Cardiac muscle cell (in vitro differentiated cells and primary cell): ENCODE measurements at places on chromosomes 2 and 18. TPM values are rescaled to one million over a fixed set of nuclear protein-coding genes. Genes with fewer than 3 reads are reported as not detected.
A peak's percentile ranks its signal among the peaks of the same experiment; 100 is the strongest.

- H3K36me3 ChIP-seq, result no peaks in the 10 kb centered on the region
- H3K4me1 ChIP-seq, result no peaks in the 10 kb centered on the region
- H3K4me3 ChIP-seq, result no peak overlapping the region
- H3K27me3 ChIP-seq, result no peaks in the 10 kb centered on the region
- no peak for DNase-seq
- H3K27ac ChIP-seq, result no peak overlapping the region
Observed at GRCh38 chr2:7057865-7058400, 140.7 kb downstream of the RNF144A start.

DNA sequence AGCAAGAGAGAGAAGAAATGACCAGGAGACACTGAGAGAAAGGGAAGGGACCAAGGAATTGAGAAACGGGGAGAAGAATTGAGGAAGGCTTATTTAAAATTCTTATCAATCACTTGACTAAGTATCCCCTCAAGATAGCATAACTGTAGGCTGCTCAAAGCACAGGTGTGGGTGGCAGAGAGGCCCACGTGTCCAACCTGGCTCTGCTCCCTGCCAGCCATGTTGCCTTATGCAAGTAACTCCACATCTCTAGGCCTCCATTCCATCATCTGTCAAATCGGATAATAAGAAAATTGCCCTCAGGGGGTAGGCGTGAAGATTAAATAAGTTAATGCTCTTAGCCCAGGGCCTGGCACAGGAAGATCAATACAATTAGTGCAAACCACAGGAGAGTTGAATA, 7.4 kb upstream of the NPAS2 start:
- H3K36me3 ChIP-seq, result no peaks in the 10 kb centered on the region
- H3K4me3 ChIP-seq, result no peak overlapping the region
- DNase-seq, result no peak
- peaks cover 6% of the 10 kb centered on the region for H3K27me3 ChIP-seq
- H3K27ac ChIP-seq, result no peak overlapping the region

The REG3G gene
- polyA plus RNA-seq, result not detected in 2 replicates

The RRM2 gene
- 43.7 and 61.3 TPM in 2 replicates for polyA plus RNA-seq

DNA sequence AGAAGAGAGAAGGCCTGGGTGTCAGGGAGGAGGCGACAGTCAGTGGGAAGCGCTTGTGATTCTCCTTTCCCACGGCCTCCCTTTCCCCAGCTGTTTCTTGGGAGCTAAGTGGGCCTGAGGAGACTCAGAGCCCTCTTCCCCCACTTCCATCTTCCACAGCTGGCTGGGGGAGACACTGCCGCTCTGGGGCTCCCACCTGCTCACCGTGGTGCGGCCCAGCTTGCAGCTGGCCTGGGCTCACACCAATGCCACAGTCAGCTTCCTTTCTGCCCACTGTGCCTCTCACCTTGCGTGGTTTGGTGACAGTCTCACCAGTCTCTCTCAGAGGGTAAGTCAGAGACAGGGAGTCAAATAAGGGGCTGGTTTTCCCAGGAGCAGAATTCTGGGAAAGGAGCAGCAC, 7.1 kb downstream of the TMEM214 start:
- peaks cover 38% of the 10 kb centered on the region for H3K36me3 ChIP-seq
- no peaks in the 10 kb centered on the region for H3K27me3 ChIP-seq
- H3K27ac ChIP-seq, result no peak overlapping the region
- no peak for DNase-seq
- H3K4me1 ChIP-seq, result no peaks in the 10 kb centered on the region

- DNase-seq, result peak; percentile 85
- no peaks in the 10 kb centered on the region for H3K36me3 ChIP-seq
- peak within 1 kb of the TSS; percentile 43 for H3K4me3 ChIP-seq
- H3K27ac ChIP-seq, result no peak within 1 kb of the TSS
- peaks cover 84% of the 10 kb centered on the region for H3K27me3 ChIP-seq
Observed at GRCh38 chr18:79395761-79396404, at the start of gene NFATC1. TSS of gene NFATC1 (plus strand) at chr18:79395930. CDS start at chr18:79396225, 295 bp downstream.

GRCh38 chr2:12539776-12540562, 176.8 kb upstream of the TRIB2 start:
- H3K27me3 ChIP-seq, result no peaks in the 10 kb centered on the region
- no peak overlapping the region for H3K27ac ChIP-seq
- peaks cover 20% of the 10 kb centered on the region for H3K4me1 ChIP-seq
- no peak overlapping the region for H3K4me3 ChIP-seq

The SERPINB13 gene
- polyA plus RNA-seq, result not detected in 2 replicates

The SPHKAP gene
- polyA plus RNA-seq, result 33.1 and 77.1 TPM in 2 replicates

DNA sequence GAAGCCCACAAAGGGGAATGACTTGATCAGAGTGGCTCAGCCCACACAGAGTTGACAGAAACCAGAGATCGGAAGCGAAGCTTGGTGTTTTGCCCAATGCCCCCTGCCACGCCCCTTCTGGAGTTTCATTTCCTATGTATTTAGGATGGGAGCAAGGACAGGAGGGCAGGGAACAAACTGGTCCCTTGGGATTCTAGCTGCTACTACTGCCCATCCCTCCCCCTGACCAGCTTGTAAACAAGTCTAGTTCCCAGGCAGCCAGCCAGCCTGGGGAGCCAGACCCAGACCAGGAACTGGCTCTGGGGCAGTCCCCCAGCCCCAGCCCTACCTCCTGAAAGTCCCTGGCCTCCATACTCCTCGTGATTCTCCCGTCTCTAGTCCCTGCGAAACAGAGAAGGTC, 8.3 kb downstream of the WNT6 start:
- H3K27ac ChIP-seq, result no peak overlapping the region
- no peaks in the 10 kb centered on the region for H3K4me1 ChIP-seq
- no peak for DNase-seq
- peaks cover 100% of the 10 kb centered on the region for H3K27me3 ChIP-seq
- H3K4me3 ChIP-seq, result no peak overlapping the region
- H3K36me3 ChIP-seq, result no peaks in the 10 kb centered on the region

DNA sequence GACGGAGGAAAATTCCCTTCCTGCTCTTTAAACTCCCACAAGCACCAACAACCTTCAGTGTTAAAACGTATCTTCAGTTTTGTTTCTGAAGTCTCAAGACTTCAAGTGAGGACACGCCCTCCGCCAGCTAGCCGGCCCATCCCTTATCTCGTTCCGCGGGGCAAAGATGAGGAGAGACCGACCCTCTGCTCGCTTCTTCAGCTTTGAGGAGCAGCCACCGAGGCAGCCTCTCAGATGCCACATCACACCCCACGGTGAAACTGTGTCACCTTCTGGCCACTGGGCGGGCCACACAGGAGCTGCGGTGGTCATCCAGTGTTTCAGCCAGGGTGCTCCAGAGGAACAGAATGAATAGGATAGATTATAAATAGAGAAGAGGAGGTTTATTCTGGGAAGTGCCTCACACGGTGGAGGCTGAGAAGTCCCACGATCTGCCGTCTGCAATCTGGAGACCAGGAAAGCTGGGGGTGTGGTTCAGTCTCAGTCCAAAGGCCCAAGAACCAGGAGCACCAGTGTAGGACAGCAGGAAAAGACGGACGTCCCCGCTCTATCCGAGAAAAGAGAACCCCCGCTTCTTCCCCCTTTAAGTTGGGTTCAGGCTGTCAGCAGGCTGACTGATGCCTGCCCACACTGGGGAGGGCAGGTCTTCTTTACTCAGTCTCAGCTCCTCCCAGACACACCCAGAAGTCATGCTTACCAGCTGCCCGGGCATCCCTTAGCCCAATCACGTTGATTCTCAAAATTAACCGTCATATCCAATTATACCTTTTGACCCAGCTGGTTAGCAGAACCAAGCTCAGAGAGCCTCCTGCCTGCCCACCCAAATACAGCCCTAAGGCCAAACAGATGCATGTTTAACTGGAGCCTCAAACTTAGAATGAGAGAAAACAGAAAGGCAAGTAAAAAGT, 399.7 kb upstream of the ID2 start:
- no peak overlapping the region for H3K27ac ChIP-seq
- no peak for DNase-seq
- no peaks in the 10 kb centered on the region for H3K4me1 ChIP-seq
- H3K36me3 ChIP-seq, result no peaks in the 10 kb centered on the region

GRCh38 chr2:56211048-56211447, 27.3 kb downstream of the CCDC85A start:
- H3K27ac ChIP-seq, result no peak overlapping the region
- H3K4me1 ChIP-seq, result no peaks in the 10 kb centered on the region
- no peaks in the 10 kb centered on the region for H3K27me3 ChIP-seq

The NLRC4 gene
- polyA plus RNA-seq, result 0.64 and 1.3 TPM in 2 replicates

DNA sequence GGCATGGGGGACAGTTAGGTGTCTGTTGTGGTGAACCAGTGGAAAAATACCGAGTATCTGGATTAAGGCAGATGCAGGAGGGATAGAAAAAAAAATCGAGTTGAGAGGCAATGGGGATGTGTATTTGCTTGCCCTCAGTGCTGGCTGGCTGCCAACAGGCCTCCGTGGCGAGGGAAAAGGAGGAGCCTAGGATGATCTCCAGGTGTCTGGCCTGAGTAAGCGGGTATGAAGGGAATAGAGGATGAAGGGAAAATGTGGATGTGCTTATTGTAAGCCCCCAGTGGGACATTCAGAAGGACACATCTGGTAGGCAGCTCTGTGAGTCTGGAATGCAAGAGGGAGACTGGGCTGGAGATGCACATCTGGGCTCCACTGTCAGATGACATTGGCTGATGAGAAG, 22.8 kb downstream of the KCNS3 start:
- no peaks in the 10 kb centered on the region for H3K4me1 ChIP-seq
- no peak overlapping the region for H3K27ac ChIP-seq

- H3K27ac ChIP-seq, result no peak overlapping the region
- H3K36me3 ChIP-seq, result no peaks in the 10 kb centered on the region
- H3K4me3 ChIP-seq, result no peak overlapping the region
- H3K4me1 ChIP-seq, result peaks cover 9% of the 10 kb centered on the region
- DNase-seq, result no peak
Observed at GRCh38 chr2:128311755-128312341, 6.8 kb downstream of the HS6ST1 start.

GRCh38 chr18:49976795-49977560, 163.6 kb upstream of the ACAA2 start:
- no peaks in the 10 kb centered on the region for H3K27me3 ChIP-seq
- no peak overlapping the region for H3K4me3 ChIP-seq
- no peaks in the 10 kb centered on the region for H3K36me3 ChIP-seq
- H3K27ac ChIP-seq, result no peak overlapping the region

- no peak overlapping the region for H3K4me3 ChIP-seq
- H3K27ac ChIP-seq, result no peak overlapping the region
- H3K4me1 ChIP-seq, result peaks cover 5% of the 10 kb centered on the region
- H3K36me3 ChIP-seq, result no peaks in the 10 kb centered on the region
Observed at GRCh38 chr2:31983762-31984467, 26.9 kb downstream of the MEMO1 start.

DNA sequence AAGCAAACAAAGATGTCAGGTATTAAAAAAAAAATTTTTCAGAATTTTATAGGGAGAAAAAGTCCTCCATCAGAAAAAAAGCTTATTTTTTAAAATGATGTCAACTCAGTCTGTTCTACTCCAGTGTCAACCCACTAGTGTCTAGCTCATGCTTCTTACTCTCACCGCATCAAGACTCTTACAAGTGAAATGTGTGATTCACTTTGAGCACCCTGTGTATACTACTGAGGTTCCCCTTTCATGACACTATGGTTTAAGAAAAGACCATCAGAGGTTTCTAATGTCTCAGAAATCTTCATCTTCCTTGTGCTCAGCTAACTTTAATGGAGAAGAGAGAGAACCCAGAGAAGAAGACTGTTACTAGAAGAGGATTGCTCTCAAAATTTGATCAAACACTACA, 43.4 kb downstream of the FEZ2 start:
- no peak overlapping the region for H3K4me3 ChIP-seq
- H3K27me3 ChIP-seq, result no peaks in the 10 kb centered on the region
- H3K36me3 ChIP-seq, result peaks cover 7% of the 10 kb centered on the region
- peaks cover 8% of the 10 kb centered on the region for H3K4me1 ChIP-seq
- no peak overlapping the region for H3K27ac ChIP-seq

The ZSWIM2 gene
- not detected in 2 replicates for polyA plus RNA-seq

DNA sequence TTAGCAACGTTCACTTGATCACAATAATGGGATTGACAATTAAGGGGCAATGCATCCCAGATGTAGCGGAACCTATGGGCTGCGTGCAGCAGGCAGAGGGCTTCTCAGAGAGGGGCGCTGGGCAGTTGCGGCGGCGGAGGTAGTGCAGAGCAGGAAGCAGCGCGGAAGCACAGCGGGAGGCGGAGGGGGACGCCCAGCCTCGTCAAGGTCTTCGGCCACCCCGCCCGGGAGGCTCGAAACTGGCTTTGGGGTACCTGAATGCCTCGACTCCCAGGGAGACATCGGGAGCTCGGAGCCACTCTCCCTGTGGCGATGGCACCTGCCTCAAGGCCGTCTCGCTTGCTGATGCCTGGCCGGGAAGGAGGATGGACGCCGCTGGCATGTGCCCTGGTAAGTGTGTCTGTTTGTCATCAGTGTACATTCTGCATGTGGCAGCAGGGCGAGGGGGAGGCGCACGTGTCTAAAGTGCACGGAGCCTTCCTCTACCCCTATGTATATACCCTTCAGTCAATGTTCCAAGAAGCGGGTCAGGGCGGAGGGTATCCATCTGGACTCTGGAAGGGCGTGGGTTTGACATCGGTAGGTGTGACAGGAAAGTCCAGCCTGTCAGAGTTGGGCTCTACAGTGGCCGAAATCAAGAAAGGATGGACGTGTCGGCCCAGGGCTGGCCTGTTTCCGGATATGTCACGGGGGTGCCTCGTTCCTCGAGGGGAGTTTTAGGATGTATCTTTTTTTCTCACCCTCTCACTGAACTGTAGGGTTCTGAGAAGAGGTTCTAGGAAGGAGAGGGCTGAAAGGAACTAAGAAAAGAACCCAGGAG, 7.5 kb upstream of the SP9 start:
- H3K4me3 ChIP-seq, result peak overlapping the region; percentile 33
- H3K27me3 ChIP-seq, result peaks cover 96% of the 10 kb centered on the region
- no peak for DNase-seq
- H3K36me3 ChIP-seq, result no peaks in the 10 kb centered on the region

DNA sequence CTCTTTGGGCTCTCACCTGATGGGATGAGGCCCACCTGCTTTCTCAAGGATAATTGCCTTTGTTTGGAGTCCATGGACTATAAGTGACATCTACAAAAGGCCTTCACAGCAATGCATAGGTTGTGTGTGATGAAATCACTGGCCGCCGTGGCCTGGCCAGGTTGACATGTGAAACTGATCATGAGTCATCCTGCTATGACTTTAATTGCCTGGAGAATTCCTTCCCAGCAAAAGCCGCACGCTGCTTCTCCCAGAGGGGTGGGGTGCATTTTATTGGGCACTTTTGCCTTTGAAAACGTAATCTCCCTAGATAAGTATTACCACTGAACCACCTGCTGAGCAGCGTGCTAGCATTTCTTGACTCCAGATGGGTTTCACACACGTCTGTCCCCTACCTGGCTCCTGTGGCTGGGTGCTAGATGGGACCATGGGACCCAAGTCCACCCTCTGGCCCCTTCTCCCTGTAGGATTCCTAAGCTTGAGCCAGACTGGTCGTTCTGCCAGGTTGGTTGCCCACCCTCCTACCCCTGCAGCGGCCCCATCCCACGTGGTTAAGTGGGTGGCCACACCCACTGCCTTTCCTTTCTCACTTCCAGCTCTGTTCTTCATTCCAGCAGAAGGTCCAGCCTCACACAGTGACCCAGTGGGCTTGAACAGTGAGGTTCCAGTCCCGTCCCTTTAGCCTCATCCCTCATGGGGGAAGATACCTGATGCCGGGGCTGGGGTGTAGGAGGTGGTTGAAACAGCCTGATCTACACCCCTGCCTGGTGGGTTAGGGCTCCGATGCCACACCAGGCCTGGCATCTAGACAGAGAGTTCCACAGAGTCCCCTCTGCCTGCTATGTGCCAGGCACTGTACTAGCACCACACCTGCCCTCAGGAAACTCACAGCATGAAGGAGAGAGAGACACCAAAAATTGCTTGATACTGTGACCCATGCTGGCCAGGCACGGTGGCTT, 89.6 kb downstream of the GBX2 start:
- H3K4me3 ChIP-seq, result no peak overlapping the region
- H3K4me1 ChIP-seq, result no peaks in the 10 kb centered on the region
- DNase-seq, result no peak
- no peaks in the 10 kb centered on the region for H3K36me3 ChIP-seq
- no peak overlapping the region for H3K27ac ChIP-seq
